Activated CD4-positive, CD25-positive, alpha-beta regulatory T cell treated with anti-CD3 and anti-CD28 coated beads, Interleukin-2, amount 50 U/mL, for 24 hours (primary cell): ENCODE measurements at places on chromosomes 6 and 20.

- peak; percentile 83 for ATAC-seq
These were observed 19.3 kb downstream of the FGD2 start for GRCh38 chr6:37024656-37025337.

DNA sequence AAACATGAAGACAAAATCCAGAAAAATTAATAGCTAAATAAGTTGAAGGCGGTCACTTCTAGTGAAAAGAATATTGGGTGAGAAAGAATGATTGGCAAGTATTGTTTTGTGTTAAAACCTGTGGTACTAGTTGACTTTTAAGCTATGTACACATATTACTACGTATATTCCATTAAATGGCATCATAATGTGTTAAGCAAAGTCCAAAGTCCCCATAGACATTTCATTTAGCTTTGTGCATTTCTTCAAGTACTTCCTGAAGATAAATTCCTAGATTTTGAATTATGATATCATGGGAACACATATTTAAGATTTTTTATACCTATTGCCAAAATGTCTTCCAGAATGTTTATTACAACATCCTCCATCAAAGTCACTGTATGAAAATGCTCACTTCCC, 272.7 kb upstream of the IRAK1BP1 start:
- no peak for ATAC-seq

- ATAC-seq: no peak
These were observed 323.1 kb downstream of the CDH26 start for GRCh38 chr20:60281295-60281694.

- no peak for ATAC-seq
These were observed 1.1 kb downstream of the CDC25B start for GRCh38 chr20:3797226-3797545.

- ATAC-seq: no peak
These were observed 3.2 kb upstream of the RIPOR3 start for GRCh38 chr20:50694379-50695134.

- no peak for ATAC-seq
These were observed 49.1 kb downstream of the MAP3K7 start for GRCh38 chr6:90537723-90538258.

DNA sequence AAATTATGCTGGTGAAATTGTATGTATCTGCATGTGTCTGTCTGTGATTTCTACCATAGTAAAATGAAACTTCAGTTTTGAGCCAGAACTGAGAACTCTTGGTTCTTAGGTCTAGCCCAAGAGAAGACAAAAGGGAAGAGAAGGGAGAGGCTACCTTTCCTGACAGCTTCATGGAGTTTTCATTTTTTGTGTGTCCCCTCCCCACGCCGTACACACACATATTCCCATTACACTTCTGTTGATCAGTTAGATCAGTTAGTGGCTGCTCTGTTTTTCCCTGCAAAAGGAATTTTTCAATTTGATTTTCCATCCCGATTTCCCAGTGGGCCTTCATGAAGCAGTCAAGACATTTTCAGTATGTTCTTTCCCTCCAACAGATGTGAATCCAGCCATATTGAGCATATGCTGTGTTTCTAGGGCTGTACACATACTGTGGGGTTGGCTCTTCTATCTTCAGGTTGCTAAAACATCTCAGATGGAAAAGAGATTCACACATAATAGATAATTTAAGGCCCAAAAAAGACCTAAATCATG, 52.5 kb downstream of the HIVEP1 start:
- no peak for ATAC-seq

DNA sequence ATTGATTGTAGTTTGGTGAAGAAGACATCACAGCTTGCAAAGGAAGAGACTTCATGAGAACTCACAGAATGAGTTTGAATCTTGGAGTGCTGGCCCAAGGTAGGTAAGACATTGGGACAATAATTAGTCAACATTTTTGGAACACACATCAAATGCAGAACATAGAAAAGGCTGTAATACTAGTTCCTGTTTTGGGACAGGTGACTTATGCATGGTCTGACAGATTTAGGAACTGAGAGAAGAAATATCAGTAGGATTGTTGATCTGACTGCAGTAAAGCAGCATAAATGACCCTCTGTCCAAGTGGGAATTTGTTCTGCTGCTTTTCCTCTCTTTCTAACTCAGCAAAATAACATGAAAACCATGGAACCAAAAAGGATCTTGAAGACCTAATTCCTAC, 102.3 kb upstream of the MAP3K7 start:
- ATAC-seq: no peak

- ATAC-seq: no peak
These were observed 861 bp downstream of the PCMTD2 start for GRCh38 chr20:64256282-64256935.

GRCh38 chr6:41063884-41064285, 8.3 kb downstream of the OARD1 start:
- ATAC-seq: no peak

DNA sequence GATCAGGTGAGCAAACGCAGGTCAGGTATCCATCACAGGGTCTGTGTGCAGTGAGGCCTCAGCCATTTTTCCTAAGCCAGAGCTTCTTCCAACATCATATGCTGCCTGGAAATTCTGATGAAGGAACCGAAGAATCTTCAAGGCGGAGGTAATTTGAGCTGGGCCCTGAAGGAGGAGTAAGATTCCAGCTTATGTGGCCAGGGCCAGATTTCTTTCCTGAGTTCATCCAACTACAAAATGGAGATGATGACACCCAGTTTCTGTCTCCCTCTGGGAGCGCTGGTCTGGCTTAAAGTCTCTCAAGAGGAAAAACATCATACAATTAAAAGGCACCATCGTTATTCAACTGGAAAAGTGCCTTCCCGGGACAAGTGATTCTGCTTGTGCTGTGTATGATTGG, 6.9 kb upstream of the MANBAL start:
- ATAC-seq: no peak
